Stimulated activated CD8-positive, alpha-beta memory T cell treated with anti-CD3 and anti-CD28 coated beads, Interleukin-7, amount 100 ng/mL, for 48 hours (primary cell): ENCODE measurements at places on chromosomes 2 and 18.

DNA sequence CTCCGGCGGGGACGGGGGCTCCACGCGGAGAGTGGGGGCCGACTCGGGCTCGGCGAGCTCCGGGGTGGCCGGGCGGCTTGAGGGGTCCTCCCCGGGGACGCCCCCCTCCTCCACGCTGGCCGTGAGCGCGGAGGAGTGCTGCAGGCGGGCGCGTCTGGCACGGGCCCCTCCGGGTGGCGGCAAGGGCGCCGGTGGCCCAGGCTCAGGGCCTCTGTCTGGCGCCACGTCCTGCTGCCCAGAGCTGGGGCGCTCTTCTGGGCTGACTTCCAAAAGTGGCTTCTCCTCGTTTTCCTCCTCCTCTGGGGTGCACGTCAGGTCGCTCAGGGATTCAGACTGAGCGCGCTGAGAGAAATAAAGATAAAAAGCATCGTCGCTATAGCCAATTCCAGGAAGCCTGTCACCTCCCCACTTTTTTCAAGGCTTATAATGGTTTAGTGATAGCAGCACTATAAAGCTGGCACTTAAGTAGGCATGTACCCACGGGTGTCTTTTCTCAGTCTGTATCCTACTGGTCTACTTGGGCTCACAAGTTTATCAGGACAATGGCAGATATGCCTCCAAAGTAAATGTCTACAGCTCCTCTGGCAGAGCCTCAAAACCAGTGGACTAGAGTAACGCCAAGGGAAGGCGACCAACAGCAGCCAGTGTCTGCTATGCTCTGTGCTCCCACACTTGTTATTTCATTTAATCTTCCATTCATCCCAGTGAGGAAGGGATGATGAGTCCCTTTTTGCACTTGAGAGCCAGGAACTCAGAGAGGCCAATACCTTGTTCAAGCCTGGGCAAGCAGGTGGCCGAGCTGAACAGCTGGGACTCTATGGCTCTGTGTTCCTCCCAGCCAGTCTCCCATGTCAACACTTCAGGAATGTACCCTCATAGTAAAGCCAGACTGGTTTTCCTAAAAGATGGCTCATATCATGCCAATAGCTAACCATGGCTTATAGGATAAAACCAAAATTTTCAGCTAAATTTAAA is 92.6 kb upstream of the MGAT4A start:
- no peak for DNase-seq

- no peak for DNase-seq
These were observed 94.4 kb upstream of the ASAP2 start for GRCh38 chr2:9112079-9112721.

- DNase-seq, result no peak
These were observed 133.0 kb downstream of the FSHR start for GRCh38 chr2:49021271-49021670.

GRCh38 chr2:130936451-130936850 is 99.7 kb downstream of the ARHGEF4 start:
- DNase-seq, result no peak

DNA sequence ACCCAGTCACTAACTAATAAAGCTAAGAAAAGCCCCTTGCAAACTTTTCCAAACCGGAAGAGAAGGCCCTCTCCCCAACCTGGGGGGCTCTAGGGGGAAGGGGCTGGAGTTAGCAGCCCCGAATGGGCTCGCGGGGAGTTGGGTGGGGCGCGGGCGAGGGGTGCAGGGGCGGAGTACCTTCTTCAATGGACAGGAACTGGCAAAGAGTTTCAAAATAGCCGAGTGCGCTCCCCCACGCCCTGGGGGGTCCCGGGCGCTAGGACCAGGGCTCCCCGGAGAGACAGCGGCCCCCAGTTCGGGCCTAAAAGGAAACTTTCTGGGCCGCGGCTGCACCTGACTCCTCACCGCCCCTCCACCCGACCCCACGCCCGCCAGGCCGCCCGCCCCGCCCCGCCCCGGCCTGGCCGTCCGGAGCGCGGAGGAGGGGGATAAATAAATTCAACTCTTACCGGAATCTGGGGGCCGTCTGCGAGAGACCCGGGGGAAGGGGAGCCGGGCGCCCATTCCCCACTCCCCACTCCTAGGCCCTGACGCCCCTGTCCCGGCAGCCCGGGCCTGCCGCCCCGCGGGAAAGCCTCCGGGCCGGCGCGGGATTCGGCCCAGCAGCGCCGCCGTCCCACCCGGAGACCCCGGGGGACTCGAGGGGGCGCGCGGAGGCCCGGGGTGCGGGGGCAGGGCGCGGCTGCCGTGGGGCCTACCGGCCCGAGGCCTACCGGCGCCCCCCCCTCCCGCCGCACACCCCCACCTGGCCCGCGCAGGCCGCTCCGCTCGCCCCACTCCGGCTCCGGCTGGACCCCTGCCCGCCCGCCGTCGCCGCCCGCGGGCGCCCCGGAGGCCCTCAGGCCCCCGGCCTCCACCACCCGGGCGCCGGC is 868 bp downstream of the INO80D start:
- DNase-seq, result peak; percentile 6

- no peak for DNase-seq
These were observed 16.4 kb upstream of the LPIN2 start for GRCh38 chr18:3029215-3029952.

- no peak for DNase-seq
These were observed 73.3 kb downstream of the TFCP2L1 start for GRCh38 chr2:121211689-121212151.

DNA sequence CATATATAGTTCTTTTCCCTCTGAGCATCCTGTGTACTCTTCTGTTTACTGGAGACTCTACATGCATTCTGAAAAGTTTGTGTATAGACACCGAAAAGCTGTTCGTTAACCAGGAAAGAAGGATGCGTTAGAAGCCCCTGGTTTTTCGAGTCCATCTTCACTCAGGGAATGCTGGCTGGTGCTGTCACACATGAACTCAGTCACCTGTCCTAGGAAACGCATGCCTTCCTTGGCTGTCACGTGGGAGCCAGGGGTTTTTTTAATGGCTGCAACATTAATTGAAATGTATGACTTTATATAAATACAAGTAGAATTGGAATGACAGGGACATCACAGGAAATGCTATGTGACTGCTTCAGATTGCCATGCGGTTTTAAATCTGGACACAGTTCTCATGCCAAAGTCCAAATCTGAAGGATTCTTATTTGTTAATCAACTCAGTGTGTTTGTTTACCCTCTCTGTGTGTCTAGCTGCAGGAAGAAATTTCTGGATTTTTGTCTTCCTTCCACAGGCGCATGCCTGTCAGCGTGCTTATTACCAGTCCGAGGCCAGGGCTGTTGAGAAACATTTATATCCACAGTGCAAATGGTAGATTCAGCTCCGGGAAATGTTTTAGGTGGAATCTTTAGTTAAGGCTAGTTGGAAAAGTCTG is 2.6 kb downstream of the RAMP1 start:
- no peak for DNase-seq

DNA sequence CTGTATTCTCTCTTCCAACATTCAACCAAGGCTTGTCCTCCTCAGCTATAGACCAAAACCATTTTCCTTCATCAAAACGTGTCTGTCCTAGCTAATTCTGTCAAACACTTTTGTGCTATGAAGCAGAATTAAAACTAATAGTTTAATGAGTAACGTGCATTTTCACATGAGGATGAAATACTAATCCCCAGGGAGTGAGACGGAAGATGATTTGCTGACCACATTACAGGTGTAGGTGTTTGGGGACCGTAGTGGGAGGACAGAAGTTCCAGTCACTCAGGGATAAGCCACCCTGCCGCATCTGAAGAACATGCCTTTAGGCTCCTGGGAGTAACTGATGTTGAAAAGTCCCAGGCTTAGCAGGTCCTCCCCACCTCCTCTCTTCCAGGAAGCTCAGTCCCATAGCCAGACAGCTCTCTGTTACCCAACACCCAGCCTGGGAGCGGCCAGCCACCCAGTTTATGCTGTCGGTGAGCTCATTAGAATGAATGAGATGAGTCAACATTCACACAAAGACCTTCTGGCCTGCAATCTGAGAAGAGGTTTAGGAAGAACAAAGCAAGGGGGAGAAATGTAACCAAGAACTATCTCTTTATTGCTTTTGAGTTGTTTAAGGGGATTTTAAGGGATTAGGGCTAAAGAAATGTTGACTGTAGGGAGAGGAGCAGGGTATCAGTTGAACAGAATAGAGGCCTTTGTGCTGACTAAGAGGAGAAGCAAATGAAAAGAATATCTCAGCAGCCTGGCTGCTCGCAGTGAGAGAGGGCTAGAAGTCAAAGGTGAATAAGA is 122.5 kb downstream of the FOXI3 start:
- DNase-seq, result no peak

GRCh38 chr2:238654479-238655197 is 193.2 kb upstream of the TWIST2 start:
- DNase-seq, result no peak

GRCh38 chr2:46461011-46461674 is 18.2 kb upstream of the TMEM247 start:
- DNase-seq, result peak; percentile 46

- DNase-seq, result no peak
These were observed 217.8 kb upstream of the NXPH2 start for GRCh38 chr2:138997856-138998517.
